Stimulated activated CD8-positive, alpha-beta memory T cell treated with anti-CD3 and anti-CD28 coated beads, Interleukin-12 subunit alpha, Interleukin-12 subunit beta, amount 100 ng/mL, for 4 hours (primary cell): ENCODE measurements at places on chromosomes 3 and 15.

- no peak for DNase-seq
These were observed 15.2 kb downstream of the GABRA5 start for GRCh38 chr15:26882112-26882511.

- no peak for DNase-seq
These were observed 174.6 kb downstream of the ANXA2 start for GRCh38 chr15:60223176-60223575.

GRCh38 chr3:9955067-9955502 lies 2.9 kb upstream of the PRRT3 start:
- no peak for DNase-seq

GRCh38 chr15:43095243-43095642 lies 10.6 kb downstream of the UBR1 start:
- DNase-seq: no peak

DNA sequence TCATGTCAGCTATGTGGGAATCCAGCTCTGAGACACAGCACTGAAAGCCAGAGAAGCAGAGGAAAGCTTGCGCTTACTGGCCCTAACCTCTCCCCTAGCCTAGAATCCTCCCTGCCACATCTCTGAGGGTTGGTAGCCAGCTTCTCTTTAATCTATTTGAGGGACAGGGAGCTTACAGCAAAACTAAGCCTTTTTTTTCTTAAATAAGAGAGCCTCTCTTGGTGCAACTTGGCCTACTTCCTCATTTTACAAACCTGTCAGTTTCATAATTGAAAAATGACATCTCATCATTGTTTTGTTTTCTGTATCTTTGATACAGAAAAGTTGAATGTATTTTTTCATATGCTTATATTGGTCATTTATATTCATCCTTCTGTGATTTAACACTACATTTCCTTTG lies 193.9 kb downstream of the ZNF621 start:
- DNase-seq: no peak

DNA sequence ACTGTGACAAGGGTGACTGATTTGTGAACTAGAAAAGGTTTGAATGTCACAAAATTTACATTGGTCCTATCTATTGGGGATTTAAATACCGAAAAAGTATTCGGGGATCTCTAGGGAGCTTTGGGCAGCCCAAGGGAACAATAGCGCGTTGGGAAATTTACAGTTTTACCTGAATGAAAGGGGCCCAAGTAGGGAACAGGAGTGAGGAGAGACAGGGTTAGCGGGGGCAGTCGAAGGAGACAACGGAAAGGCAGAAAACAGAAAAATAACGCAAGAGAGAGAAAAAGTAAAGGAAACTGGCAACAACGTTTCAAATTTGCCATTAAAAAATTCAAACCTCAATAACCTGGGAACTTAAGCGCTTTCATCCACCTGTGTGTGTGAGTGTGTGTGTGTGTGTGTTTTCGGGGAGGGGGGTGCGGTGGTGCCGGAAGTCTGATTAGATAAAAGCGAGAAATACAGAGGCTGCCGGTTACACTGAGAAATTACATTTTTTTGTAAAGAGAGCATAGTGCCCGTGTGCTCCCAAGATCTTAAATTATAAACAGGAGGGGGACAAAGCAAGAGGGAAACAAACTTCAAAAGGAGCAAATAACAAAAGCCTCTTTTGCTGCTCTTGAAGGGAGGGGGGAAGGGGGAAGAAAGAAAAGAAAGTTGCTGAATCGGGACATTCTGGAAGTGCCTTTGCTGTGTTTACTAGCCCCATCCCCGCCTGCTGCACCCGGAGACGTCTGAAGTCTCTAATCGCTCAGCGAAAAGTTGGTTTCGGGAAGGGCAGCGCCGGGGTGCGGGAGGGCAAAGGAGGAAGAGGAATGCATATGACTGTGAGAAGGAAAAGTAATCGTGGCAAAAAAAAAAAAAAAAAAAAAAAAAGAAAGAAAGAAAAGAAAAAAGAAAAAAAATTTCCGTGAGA lies 721 bp upstream of the ZIC1 start:
- no peak for DNase-seq

DNA sequence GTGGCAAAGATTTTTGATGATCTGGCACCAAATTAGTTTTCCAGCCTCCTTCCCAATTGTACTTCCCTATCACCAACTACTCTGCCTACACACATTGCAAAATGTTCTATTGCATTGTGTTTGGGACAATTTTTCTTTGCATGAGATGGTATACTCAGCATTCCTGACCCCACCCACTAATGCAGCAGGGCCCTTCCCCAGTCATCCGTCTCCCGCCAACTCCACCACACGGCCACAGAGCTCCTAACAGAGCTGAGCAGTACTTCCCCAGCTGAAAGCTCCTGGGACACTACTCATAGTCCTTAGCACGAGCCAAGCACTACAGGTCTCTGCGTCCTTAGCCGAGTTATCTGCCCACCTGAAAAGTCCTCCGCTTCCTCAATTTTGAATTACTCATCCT lies 34.2 kb downstream of the TXNRD3 start:
- no peak for DNase-seq

DNA sequence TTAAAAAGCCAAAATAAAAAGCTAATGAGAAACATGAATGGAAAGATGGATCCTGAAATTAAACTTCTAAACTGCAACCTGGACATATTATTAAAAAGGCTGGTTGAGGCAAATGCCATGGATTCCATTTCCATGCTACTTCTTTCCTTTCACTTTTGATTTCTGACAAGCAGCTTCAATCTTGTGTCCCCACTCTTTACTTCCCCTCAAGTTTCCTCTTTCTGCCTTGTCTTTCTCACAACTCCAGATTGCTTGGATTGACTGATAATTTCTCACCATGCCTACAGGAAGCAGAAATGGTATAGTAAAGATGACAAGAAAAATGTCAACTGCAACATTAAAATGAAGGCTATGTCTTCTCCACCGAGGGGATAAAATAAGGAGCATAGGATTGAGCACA lies 1136.7 kb downstream of the TUSC7 start:
- DNase-seq: no peak

- DNase-seq: no peak
These were observed 884 bp upstream of the KNL1 start for GRCh38 chr15:40593165-40593564.

- no peak for DNase-seq
These were observed 86.3 kb downstream of the PPM1L start for GRCh38 chr3:160842021-160843005.

- no peak for DNase-seq
These were observed 12.3 kb upstream of the LYSMD4 start for GRCh38 chr15:99745370-99746086.

DNA sequence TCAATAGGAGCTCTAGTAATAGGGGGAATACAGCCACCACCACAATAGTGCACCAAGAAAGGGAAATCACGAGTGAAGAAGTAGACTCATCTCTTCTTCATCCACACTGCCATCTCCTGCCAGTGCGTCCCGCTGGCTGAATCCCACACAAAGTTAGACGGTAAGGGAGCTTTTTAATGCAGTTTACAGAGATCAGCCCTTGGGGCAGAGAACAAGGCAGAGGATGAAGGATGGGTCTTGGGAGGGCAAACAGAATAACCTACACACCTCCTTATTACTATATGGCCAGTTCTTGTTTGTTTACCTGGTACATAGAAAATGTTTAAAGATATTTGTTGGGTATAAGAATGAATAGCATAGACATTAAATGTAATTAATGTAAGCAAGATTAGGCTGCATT lies 11.0 kb upstream of the DPH6 start:
- no peak for DNase-seq

DNA sequence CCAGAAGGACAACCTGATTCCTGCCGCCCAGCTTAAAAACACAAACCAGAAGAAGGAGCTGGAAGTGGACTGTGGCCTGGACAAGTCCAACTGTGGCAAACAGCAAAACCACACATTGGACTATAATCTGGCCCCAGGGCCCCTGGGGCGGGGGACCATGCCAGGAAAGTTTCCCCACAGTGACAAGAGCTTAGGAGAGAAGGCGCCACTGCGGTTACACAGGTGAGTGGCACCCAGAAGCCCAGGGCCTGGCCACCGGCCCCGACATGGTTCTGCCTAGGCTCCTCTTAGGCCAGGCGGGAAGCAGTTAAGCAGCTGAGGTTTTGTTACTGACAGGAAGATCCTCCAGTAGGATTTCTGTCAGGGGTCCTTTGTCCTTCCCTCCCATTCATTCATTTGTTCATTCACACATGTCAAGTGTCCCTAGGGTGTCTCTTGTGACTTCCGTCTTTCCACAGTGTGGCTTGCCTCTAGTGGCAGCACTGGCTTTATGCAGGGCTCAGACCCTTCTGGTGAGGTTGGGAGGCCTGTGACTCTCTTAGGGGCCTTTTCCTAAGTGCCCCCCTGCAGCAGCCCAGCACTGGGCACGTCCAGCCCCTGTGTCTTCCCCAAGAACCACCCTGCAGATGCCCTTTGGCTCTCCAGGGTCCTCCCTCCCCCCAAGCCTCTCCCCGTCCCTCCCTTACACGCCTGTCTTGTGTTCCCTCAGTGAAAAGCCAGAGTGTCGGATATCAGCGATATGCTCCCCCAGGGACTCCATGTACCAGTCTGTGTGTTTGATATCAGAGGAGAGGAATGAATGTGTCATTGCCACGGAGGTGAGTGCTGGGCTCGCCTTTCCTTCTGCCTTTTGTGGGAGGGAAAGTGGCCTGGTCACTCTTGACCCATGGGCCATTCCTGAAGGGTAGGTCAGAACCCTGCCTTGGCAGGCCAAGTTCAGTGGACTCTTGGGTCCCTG lies 7.8 kb downstream of the DLL4 start:
- DNase-seq: no peak

- no peak for DNase-seq
These were observed 8.4 kb downstream of the GATA2 start for GRCh38 chr3:128484404-128485281.

DNA sequence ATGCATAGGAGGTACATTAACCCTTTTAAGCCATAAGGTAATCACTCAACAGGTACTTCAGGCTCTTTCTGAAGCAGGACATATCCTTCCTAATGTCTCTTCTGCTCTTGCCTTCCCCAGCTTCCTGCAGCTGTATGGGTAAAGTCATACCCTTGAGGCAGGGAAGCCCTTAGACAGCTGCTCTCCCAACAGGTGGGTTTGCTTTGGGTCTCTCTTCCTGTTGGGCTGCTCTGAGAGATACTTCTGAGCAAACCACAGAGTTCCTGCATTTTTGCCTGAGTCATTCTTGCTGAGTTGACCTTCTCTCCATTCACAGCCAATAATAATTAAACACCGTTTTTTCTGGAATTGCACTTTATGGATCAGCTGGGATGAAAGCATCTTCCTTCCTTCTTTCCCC lies 2.0 kb upstream of the TRAT1 start:
- DNase-seq: no peak

DNA sequence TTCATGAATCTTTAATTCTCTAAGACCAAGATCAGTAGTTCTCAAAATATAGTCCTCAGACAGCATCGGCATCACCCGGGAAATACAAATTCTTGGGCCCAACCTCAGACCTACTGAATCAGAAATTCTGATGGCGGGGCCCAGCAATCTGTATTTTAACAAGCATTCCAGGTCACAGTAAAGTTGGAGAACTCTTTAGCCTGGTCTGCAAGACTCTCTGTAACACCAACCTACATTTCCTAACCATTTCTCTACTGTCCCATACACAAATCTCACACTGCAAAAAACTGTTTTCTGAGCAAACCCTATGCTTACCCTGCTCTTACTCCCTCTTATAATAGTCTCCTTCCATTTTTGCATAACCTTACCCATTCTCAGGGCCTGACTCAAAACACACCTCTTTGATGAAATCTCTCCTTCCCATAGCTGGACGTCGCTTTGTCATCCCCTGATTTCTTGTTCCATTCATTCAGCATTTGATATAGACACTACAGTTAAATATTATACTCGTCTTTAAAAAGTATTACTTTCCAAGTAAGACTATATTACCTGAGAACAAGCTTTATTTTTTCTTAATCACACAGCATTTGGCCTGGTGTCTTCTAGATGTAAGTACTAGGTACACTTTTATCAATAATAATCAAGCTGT lies 83.3 kb upstream of the MYO5C start:
- no peak for DNase-seq

- no peak for DNase-seq
These were observed 252.5 kb downstream of the CDIN1 start for GRCh38 chr15:36831904-36832287.

GRCh38 chr3:105526360-105527111 lies 159.8 kb downstream of the ALCAM start:
- no peak for DNase-seq

DNA sequence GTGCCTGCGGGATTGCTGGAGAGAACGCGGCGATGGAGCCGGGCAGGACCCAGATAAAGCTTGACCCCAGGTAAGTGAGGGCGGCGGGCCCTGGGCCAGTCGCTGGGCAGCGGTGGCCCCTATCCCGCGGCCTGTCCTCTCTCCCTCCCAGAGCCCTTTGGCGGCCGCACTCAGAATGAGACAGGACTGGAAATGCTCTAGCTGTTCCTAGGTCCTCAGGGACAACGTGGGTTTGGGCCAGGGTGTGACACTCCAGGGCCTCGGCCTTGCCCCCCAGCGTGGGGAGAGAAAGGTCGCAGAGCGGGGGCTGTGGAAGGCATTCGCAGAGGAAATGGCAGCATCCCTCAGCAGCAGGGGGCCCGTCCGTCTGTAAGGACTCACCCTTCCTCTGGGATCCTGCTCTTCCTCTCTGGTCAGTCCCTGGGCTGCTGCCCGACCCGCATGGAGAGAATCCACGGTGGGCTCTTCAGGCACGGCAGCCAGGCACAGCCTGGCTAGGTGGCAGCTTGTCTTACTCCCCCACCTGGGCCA lies 412 bp downstream of the SLC51A start:
- no peak for DNase-seq

- no peak for DNase-seq
These were observed 31.0 kb upstream of the ATOSA start for GRCh38 chr15:52710050-52710707.

DNA sequence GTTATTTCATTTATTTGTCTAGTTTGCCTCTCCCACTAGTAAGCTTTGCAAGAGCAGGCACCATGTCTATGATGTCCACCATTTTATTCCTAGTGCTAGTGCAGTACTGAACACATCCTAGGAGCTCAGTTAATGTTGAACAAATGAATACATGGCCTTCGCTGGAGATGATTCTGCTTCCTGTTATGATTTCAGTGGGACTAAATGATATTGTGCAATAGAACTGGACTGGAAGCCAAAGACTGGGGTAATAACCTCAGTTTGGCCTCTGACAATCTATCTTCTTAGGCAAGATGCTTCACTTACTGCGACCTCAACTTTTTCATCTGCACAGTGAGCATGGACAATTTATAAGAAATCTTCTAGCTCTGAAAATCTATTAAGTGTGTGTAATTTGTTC lies 191.3 kb downstream of the ADAMTSL3 start:
- DNase-seq: no peak

DNA sequence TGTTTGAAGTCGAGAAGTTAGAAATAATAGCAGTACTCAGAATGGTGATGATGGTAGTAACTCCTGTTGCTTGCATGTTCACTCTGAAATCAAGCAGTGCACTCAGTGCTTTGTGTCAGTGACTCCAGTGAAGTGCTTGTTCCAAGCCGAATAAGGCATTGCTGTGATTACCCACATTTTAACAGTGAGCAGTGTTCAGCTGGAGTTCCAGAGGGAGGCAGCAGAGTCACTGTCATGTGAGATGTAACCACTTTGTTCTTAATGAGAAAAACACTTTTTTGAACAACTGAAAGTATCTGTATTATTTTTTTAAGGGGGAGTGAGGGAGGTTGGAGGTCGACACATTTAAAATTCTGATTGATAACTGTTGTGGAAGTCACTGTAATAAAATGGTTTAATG lies 3.7 kb downstream of the MDFIC2 start:
- no peak for DNase-seq
